ENCODE measurements at places on chromosomes 13 and 19. TPM values are rescaled to one million over a fixed set of nuclear protein-coding genes. Genes with fewer than 3 reads are reported as not detected.

DNA sequence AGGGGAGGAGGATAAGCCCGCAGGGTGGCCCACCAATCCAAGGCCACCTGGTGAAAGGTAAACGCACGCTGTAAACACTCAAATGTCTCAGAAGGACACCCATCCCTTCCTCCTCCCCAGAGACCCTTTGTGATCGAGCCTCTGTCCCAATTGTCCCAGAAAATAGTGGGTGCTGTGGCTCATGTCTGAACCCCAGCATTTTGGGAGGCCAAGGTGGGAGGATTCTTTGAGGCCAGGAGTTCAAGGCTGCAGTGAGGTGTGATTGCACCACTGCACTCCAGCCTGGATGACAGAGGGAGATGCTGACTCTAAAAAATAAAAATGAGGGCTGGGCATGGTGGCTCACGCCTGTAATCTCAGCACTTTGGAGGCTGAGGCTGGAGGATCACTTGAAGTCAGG is 3.1 kb upstream of the ABHD17A start:
- H3K4me3 ChIP-seq = no peak overlapping the region
- H3K36me3 ChIP-seq = no peaks in the 10 kb centered on the region
- peaks cover 5% of the 10 kb centered on the region for H3K4me1 ChIP-seq

- DNase-seq = peak; percentile 46
- no peak overlapping the region for H3K27ac ChIP-seq
- peaks cover 3% of the 10 kb centered on the region for H3K36me3 ChIP-seq
- no peaks in the 10 kb centered on the region for H3K27me3 ChIP-seq
Observed at GRCh38 chr19:35882114-35882832, 13.9 kb downstream of the APLP1 start.

GRCh38 chr13:98285317-98285716 is 108.2 kb upstream of the RNF113B start:
- H3K27ac ChIP-seq = no peak overlapping the region
- H3K27me3 ChIP-seq = no peaks in the 10 kb centered on the region
- no peak for DNase-seq

The PLIN3 gene
- 65.4 TPM for total RNA-seq

The INSL3 gene
- not detected for total RNA-seq

The LIM2 gene
- total RNA-seq = not detected

Data from lung (tissue), 17 donors.